ENCODE measurements at places on chromosomes 4 and X.

DNA sequence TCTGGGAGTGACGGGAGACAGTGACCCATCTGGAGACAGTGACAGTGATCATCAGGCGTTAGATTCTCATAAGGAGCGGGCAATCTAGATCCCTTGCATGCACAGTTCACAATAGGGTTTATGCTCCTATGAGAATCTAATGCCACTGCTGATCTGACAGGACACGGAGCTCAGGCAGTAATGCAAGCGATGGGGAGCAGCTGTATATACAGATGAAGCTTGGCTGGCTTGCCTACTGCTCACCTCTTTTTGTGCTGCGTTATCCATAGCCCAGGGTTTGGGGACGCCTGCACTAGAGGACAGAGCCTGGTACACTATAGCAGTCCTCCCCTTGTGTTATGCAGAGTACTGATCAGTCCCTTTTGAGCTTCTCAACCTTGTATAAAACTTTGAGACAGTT, 23.5 kb downstream of the NFKB1 start:
- DNase-seq, result no peak

DNA sequence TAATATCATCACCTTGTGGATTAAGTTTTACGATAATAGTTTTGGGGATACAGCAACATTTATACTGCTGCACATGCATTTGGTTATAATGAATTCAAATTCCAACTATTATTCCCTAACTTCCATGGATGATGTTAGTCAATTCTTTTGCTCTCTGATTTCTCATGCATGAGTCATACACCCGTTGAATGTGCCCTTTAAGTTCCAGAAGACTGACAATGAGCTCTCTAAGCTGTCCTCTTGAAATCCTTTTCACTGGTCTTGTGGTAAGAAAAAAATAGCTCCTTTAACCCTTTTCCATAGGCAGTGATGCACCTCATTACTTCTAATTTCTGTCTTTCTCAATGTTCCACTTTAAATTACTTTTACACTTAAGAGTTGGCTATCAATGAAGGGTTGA, 1095.2 kb upstream of the POU3F4 start:
- DNase-seq, result no peak

DNA sequence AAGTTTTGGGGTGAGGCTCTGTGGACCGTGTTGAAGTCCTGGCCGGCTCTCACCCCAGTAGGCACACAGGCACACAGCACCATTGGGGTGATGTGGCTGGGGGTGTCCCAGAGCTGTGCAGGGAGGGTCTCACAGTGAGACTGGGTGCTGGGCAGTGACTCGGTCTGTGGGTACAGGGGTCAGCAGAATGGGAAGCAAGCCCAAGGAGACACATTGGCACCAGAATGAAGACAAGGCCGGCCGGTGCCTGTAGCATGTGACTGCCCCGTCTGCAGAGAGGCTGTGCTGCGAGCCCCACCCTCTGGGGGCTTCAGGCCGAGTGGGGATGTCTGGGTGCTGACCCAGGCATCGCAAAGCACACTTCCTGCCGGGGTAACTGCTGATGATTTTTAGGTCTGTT, 5.2 kb downstream of the MAEA start:
- DNase-seq, result no peak

DNA sequence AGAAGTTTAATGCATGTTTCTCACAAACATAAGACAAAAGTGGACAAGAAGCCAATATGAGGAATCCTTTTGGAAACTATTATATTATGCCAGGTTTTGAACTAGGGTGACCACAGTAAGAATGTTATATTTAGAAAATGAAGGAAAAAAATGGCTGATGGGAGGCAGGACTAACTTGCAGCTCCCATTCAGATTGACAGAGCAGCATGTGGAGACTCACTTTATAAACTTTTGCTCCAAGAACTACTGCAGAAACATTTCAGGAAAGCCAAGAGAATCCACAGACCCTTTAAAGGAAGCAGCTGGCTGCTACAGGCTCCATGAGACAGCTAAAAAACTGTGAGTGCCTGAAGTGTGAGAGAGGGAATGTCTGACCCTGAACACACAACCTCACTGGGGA, 738.6 kb upstream of the GRIA3 start:
- no peak for DNase-seq

DNA sequence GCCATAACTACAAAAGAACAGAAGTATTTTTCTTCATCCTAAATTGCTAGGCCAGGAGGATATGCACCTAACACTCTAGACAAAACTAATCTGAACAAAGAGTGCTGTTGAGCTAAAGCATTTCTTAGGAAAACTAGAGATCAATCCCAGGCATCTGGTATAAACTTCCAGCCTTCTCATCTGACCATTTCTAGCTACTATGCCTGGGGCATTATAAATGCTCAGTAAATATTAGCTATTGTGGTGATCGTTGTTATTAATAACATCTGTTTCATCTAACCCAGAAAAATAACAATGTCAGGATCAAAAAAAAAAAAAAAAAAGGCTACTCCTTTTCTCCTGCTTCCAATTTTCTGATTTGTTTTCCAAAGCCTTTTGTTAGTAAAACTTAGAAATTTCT, 7.7 kb upstream of the SLC10A6 start:
- no peak for DNase-seq

DNA sequence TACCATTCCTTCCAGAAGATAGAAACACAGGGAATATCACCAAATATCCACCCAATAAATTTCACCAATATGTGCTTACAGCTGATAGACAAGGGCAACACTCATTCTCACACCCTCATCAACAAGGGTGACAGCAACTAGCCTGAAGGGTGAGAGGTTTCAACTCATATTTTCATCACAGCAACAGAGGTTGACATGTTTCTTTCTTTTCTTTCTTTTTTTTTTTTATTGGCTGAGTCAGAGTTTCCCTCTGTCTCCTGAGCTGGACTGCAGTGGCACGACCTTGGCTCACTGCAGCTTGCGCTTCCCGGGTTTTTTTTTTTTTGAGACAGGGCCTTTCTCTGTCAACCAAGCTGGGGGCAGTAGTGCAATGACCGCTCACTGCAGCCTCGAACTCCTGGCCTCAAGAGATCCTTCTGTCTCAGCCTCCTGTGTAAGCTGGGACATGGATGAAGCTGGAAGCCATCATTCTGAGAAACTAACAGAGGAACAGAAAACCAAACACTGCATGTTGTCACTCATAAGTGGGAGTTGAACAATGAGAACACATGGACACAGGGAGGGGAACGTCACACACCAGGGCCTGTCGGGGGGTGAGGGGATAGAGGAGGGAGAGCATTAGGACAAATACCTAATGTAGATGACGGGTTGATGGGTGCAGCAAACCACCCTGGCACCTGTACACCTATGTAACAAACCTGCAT, 27.5 kb upstream of the ASMTL start:
- no peak for DNase-seq

DNA sequence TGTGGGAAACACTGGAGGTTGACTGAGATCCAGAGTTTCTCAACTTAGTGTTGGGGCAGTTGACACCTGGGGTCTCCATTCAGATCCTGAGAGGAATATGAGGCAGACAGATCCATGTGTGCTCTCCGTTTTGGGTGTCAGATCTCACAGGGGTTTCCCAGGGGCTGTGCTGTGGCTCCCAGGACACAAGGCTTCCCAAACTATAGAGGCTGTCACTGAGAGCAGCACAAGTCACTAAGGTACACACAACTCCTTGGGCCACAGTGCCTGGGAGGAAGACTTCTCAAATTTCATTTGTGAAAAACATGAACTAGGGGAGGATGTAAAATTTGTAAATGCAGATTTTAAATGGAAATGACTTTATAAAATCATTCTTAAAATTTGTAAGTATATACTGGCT, 363.6 kb downstream of the FBXO8 start:
- no peak for DNase-seq

DNA sequence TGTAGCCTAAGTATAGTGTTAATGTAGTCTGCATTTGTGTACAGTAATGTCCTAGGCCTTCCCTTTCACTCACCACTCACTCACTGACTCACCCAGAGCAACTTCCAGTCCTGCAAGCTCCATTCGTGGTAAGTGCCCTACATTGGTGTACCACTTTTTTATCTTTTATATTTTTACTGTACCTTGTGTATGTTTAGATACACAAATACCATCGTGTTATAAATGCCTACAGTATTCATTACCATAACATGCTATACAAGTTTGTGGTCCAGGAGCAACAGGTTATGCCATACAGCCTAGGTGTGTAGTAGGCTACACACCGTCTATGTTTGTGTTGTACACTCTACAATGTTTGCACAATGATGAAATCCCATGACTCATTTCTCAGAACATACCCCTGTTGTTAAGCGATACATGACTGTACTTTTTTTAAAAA, 15.4 kb downstream of the TSPAN5 start:
- no peak for DNase-seq

DNA sequence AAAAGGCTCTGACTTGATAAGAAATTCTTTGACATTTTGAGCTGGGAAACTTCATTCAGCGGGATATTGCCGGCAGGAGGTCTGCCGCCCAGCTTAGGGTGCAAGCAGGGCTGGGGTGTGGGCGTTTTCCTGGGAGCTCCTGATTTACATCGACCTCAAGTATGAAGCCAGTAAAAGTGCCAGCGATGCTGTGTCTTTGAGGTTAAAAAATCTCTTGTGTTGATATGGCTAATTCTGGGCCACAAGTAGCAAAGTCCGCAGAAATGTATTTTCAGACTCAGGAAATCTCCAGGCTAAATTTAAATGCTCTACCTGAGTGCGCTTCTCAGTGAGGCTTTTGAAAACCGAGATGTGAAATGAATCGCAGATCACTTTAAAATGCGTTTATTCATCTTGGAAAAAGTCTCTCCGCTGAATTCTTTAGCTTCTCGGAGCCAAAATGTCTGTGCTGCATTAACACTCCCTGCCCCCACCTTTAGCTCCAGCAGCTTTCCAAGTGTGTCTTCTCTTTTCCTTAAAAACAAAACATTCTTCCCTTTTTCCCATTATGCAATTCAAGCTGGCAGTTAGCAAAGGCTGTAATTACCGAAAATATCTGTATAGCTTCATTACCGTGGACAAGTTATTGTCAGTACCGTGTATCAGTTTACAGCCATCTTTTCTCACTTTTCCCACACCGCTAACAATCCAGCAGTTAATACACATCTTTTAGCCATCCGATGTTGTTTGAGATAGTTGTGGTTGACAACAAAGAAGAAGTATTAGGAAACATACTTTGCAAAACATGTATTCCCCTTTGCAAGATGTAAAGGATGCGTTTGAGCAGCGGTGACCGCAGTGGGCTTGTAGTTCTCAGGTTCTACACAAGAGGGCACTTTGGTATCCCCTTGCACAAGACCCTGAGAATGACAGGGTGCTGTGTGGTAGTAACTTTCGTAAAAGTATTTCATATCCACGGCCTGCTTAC, 136.0 kb upstream of the STX18 start:
- DNase-seq, result no peak

- DNase-seq, result peak; percentile 34
Measured at GRCh38 chrX:119041175-119041574, 31.6 kb upstream of the CT47C1 start.

GRCh38 chrX:103823591-103823990, 8.5 kb downstream of the RAB9B start:
- no peak for DNase-seq

- DNase-seq, result peak; percentile 95
Measured at GRCh38 chr4:142365391-142365790, 480.7 kb downstream of the INPP4B start.

DNA sequence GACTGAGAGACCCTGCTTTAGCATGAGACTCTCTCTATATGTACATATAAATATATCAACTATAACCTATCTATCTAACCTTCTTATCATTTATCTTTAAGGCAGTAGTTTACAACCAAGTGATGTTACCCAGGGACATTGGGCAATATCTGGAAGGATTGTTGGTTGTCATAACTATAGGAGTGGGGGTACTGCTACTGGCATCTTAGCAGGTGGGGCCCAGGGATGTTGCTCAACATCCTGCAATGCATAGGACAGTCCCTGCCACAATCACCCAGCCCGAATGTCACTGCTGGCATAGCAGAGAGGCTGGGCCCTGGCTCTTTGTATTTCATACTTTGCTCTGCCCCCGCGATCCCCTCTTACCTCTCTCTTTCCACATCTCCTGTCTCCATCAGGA, 397.7 kb downstream of the IL15 start:
- DNase-seq, result no peak

Data from retinal pigment epithelial cell (primary cell).